ENCODE measurements at places on chromosomes 12 and 14.

DNA sequence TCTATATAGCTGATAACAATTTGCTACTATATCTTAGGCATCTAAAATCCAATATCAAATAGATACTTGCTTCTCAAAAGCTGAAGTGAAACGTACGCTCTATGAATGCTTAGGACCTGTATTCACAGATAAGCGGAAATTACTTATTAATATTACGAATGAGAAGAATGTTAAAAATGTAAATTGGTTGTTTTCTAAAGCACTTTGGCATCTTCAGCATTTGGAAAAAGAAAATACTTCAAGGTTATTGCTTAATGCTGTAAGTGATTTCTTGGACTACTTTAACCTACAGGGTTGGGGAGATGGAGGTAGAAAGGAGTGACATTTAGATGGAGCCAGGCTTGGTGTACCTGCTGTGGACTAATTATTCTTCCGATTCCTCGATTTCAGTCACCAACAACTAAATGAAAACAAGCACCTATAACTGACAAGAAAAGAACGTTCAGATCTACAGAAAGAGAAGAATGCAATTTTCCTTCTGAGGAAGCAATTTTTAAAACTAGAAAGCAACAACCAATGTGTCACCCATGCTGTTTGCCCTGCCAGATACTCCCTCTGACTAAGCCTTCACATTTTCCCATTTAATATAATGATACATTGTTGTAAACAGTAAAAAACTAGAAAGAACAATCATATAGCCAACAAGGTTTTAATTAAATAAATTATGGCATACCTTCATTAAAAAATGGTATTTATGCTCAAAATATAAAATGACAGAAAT lies 49.3 kb downstream of the SLC25A21 start:
- no peak for DNase-seq

DNA sequence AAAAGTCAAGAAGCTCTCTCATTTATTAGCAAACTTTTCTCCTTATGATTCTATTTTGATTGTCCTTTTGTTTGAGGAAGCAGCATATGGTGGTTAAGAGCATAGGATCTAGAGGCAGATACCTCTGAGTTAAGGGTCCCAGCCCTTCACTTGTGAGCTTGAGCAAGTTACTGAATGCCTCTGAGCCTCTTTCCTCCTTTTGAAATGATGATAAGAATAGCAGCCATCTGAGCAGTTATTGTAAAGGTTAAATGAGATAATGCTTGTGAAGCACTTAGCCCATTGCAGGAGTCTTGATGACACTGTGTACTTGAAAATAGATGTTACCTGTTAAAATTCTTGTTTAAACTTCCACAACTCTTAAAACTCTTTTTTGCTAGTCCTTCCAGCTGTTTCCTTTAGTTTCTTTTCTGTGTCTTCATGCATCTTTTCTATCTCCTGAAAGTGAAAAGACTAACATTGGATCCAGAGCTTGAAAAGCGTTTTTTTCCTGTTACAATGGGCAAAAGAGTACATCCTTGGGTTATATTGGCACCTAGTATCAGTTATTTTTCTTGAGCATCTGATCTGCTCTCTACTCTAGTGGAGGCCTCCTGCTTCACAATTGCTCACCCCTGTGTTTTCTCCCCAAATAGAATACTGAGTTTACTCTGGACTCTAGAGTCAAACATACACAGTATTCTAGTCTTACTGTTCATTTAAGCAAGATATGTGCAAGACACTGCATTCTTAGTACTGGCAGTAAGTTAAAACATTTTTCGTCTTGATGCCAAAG lies 3.1 kb downstream of the HIF1A start:
- no peak for DNase-seq

DNA sequence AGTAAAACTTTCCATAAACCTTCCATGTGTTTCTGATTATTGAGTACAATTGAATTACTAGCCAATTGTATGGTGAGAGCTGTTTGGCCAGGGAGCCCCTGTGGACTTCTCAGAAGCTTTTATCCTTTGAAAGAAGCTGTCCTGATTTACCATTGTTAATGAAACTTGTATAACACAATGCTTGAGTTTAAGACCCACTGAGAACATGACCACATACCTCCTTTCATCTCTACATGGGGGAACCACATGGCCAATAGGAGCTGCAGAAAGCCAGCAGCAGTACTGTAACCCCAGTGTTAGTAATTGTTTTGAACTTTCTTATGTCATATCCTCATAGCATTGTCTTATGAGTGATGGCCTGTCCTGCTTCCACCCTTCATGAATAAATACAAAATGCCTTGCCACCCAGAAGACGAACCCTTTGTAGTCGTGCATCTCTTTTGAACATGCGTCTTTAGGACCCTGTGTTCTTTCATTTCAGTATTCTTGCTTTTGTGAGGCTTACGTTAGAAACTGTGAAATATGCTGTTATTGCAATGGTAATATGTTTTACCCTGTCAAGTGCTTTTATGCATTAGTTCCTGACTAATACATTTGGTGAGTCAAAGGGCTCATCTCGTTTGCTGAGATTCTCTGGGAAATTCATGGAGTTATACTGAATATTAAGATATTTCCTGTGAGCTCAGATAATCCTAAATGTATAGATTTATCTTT lies 815.7 kb downstream of the NRXN3 start:
- no peak for DNase-seq

- no peak for DNase-seq
These were observed 21.2 kb downstream of the PEX5 start for GRCh38 chr12:7210642-7211151.

- no peak for DNase-seq
These were observed 12.5 kb upstream of the CRADD start for GRCh38 chr12:93664573-93665138.

GRCh38 chr14:74913986-74914573 lies 9.0 kb downstream of the RPS6KL1 start:
- DNase-seq: peak; percentile 65

All from hippocampal formation (tissue), 2 donors.